ENCODE measurements at places on chromosomes 1 and 21.
A peak's percentile ranks its signal among the peaks of the same experiment; 100 is the strongest.

DNA sequence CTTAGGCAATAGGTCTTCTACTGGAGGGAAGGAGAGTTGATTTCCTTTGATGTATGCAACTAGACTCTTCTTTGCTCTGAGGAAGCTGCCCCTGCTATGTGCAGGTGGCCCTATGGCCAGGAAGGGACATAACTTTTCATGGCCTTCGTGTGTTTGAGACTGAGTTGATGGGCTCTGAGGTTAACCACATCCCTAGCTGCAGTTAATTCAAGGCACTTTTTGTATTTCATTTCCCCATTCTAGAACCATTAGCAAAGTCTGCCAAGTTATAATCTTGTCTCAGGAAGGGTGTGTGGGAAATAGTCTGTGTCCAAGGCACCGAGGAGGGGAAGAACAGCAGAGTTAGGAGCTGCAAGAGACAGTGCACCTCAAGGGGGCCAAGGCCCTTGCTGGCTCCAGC lies 2.5 kb downstream of the FCRL4 start:
- DNase-seq: no peak

GRCh38 chr1:218348628-218349071 lies 3.5 kb downstream of the TGFB2 start:
- no peak for DNase-seq

- no peak for DNase-seq
These were observed 930 bp downstream of the ARHGEF10L start for GRCh38 chr1:17540255-17541001.

GRCh38 chr1:82979593-82980236 lies 1019.2 kb downstream of the TTLL7 start:
- DNase-seq: no peak

DNA sequence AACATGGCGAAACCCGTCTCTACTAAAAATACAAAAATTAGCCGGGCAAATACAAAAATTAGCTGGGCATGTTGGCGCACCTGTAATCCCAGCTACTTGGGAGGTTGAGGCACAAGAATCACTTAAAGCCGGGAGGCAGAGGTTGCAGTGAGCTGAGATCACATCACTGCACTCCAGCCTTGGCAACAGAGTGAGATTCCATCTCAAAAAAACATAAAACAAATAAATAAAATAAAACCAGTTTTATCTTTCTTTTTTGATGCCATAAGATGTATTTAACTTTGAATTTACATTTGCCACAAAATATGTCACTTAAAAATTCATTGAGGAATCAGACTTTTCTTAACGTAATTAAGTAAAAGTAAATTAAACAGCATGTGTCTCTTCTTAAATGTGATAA lies 113.3 kb upstream of the ERRFI1 start:
- DNase-seq: no peak

DNA sequence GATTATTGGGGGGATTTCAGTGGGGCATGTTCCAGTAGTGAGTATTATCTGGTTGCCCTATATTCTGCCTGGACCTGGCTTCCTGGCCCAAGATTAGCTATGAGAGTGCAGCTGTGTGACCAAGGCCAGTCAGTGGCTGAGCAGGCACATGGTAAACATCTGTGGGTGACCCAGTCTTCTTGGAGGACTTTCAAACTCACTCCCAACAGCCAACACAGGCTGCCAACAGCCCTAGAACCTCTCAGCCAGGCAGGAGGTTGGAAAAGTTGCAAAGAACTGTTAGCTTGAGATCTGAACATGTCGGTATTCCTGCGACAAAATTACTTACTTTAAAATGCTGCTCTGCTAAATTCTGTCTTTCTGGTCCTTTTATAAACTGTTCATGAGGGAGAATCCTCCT lies 192.4 kb downstream of the TGFBR3 start:
- no peak for DNase-seq

DNA sequence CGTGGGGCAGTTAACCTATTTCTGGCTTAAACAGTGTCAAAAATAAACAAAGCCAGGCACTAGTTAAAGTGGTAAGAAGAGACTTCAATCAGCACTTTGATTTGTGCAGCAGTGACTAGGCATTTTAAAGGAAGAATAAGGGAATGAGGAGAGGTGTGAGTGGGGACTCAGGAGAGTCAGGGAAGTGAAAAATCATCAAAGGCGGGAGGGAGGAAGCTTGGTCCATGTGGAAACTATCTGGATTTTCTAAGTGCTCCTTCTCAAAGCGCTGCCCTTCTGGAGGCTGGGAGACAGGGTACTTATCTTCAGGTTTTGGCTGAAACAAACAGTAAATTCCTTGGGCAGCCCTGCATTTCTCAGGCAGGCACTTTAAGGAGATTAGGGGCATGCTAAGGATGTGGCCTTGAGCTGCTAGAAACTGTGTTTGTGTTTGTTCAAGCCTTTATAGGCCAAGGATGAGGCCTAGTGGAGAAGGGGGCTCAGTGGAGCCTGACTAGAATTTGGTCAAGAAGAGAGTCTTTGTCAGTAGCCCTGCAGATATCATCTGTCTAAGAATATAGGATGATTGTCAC lies 486.5 kb downstream of the SIPA1L2 start:
- DNase-seq: no peak

DNA sequence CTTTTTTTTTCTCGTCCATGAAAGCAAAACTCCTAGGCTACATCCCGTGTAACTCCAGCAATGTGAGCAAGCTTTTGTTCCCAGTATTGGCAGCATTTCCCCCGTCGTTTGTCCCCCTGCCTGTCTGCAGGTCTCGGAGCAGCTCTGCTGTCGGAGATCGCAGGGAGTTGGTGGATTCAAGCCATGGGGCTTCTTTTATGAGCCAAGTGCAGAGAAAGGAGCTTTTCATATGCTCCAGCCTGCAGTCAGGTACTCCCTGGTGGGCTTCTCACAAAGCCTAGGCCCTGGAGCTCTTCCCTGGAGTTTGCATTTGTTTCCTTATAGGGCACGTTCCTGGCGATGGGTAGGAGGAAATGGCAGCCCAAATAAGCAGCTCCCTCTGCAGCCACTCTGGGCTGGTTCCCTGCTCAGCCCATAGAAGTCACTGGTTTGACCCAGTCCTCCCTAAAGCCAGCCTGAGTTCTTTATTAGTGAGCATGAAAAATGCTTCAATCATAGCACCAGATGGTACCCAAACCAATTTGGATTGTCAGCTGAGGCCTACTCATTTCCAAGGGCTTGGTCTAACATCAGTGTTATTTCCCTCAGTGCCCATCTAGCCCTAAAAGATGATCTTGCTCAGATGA lies 78.3 kb downstream of the NUF2 start:
- no peak for DNase-seq

DNA sequence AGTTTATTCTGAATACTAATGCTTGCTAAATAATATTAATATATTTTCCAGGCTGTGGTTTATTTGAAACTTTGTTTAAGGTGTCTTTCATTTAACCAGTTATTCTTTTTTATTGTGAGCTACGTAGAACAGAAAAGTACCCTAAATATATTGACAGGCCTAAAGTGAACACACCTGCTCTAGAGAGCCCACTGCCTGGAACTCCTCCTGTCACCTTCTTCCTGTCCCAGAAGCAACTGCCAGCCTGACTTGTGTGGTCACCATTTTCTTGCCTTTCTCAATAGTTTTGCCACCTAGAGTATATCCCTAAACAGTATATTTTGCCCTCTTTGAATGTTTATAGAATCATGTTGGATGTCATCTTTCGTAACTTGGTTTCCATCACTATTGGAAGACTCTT lies 48.5 kb downstream of the SCCPDH start:
- DNase-seq: no peak

DNA sequence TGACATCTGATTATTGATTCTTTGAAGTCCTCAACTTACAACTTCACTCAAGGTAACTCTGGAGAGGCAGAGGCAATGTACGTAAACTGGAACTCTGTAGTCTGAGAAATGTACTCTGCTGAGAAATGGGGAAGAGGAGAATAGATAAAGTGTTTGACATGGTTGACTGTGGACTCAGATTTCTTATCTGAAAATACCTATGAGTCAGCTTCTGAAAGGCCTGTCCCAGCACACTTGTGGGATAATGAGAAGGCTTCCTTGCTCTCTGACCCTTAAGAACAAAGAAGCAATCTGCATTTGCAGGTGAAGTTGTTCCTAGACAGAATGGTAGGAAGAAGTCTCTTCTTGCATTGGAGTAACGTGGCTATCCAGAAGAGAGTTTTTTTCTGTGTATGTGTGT lies 1573.5 kb downstream of the BRINP3 start:
- DNase-seq: no peak

DNA sequence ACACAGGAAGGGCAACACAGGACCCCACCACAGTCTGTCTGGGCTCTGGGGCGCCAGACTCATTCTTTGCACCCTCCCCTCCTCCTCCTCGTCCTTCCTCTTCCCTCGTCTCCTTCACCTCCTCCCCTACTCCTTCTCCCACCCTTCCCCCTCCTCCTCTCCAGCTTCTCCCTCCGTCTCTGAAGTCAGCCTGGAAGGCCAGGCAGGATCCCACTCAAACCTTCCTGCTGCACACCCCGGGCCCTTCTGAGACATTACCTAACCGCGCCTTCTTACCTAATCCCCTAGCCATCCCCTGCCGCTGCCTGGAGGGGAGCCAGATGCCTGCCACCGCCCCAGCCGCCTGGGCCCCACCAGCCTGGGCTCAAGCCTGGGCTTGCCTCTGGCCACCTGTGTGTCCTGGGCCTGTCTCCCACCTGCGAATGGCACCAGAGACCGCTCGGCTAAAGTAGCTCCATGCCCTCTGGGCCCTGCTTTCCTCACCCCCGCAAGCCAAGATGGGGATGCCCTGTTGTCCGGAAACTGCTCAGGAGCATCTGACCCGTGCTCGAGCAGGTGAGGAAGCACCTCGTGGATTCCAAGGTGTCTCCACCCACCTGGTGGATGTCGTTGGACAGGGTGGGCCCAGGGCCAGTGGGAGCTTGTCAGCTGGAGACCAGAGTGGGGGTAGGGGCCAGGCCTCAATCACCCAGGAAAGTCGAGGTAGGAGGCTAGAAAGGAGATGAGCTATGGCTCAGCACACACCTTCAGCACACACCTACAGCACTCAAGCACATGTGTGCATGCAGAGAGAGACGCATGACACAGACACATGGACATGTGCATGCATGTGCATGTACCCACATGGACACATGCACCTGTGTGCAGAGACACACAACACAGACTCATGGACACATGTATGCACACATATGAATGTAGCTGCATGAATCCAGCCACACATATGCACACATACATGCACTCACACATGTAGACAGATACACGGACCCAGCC lies 31.9 kb downstream of the WNT9A start:
- no peak for DNase-seq

- DNase-seq: peak; percentile 8
These were observed 9.8 kb downstream of the RSBN1 start for GRCh38 chr1:113802367-113803007.

- DNase-seq: no peak
These were observed 567.5 kb downstream of the PLA2G4A start for GRCh38 chr1:187396226-187396625.

- no peak for DNase-seq
These were observed 79.1 kb downstream of the MRPS6 start for GRCh38 chr21:34152500-34152899.

- no peak for DNase-seq
These were observed 82.6 kb upstream of the BRINP3 start for GRCh38 chr1:190560161-190560681.

- no peak for DNase-seq
These were observed 38.0 kb downstream of the ADARB1 start for GRCh38 chr21:45112371-45112770.

DNA sequence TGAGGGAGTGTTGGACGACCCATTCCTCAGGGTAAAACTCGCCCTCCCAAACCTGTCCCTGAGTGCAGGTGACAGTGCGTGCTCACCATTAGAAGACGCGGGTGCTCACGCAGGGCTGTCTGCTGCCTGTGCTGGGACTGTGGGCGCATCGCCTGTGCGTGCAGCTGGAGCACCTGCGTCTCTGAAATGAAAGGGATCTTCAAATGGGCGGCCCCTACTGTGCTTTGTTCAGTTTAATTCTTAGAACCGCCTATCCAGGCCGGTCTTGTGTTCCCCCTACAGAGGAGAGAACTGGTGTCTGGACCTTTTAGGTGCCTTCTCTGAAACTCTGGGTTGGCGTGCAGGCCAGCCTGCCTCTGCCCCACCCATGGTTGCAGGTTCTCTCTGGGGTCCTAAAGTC lies 125.8 kb downstream of the PCBP3 start:
- DNase-seq: no peak

DNA sequence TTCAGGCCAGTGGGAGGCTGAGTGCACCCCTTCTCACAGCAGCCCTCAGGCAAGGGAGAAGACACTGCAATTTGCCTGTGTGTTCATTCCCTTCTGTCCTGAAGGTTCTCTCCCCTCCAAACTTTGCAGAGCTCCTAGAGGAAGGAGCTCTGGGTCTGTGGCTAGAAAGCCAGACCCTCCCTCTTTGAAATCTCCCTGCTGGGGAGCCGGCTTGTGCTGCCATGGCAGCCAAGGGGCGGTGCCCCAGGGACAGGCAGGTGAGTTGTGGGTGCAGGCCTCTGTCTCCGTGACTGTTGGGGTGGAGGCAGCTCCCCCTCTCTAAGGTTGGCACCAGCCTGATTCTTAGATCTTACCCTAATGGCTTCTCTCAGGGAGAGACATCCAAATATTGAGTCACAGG lies 53.0 kb downstream of the OLFML2B start:
- no peak for DNase-seq

DNA sequence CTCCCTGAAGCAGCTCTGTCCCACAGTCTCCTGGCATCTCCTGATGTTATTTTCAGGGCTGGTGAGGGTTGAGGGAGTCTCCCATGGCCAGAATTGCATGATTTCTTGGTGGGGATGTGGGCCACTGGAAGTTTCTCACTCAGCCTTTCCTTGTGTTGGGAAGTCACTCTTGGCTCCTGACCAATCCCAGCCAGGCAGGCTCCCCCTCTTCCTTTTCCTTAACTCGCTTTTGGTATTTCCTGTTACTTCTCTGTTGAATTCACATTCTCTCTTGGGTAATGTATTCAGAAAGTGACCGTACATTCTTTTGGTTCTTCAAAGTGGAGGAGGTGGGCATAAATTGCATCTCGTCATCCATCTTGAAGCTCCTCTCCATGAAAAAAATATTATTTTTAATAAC lies 135.7 kb downstream of the PCBP3 start:
- no peak for DNase-seq

DNA sequence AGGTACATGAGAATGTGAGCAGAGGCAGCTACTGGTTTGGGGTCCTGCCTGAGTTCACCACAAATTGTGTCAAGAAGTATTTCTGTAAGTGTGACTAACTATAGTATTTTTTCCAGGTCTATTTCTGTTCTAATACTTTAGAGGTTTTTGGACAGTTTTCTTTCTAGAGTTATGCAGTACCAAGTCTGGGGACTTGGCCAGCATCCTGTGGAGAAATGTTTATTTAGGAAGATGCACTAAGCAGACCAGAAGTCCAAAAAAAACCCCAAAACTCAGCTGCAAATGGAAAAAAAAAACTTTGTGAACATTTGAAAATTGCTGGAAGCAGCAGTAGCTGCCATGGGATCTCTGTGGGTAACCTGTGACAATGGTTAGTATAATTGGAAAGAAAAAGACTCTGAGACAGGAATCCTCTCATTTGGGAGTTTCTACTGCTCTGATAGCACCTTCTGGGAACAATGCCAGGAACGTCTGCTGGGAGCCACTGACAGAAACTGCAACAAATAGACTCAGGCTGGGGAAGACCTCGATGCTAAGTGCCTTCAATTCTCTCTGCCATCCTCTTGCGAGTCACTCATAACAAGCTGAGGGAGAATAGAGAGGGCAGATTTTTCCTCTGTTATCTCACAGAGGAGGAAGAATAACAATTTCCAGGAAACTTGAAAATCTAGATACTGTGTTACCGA lies 37.6 kb downstream of the OR10R2 start:
- DNase-seq: no peak

GRCh38 chr21:39095681-39096080 lies 87.6 kb downstream of the PSMG1 start:
- no peak for DNase-seq

Data from erythroblast (primary cell).